SJSA1 (cell line): ENCODE measurements at places on chromosomes 5 and 9.

DNA sequence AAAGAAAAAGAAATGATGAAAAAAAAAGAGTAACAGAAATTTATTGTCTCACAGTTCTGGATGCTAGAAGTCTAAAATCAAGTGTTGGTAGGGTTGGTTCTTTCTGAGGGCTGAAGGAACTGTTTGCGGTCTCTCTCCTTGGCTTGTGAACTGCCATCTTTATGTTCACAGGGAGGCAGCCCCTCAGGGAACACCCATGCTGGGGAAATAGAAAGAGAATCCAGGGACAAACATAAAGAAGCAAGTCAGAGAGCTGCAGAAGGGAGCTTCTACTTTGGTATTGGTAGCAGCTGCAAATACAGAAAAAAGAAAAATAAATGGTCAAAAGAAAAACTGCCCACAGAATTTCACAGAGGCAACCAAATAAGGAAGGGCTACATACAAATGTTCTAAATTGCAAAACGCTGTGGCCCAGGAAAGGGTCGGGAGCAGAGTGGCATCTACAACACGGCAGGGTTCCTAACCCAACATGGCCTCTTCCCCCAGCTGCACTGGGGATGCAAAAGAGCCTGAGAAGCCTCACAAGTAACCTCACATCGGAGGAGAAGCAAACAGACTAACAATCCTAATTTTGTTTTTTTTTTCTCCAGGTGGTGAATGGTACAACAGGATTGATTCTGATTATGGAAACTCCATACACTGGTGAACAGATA is 37.4 kb downstream of the ELOVL7 start:
- DNase-seq: no peak

- no peak for DNase-seq
Observed at GRCh38 chr9:97758334-97758916, 61.3 kb upstream of the XPA start.

DNA sequence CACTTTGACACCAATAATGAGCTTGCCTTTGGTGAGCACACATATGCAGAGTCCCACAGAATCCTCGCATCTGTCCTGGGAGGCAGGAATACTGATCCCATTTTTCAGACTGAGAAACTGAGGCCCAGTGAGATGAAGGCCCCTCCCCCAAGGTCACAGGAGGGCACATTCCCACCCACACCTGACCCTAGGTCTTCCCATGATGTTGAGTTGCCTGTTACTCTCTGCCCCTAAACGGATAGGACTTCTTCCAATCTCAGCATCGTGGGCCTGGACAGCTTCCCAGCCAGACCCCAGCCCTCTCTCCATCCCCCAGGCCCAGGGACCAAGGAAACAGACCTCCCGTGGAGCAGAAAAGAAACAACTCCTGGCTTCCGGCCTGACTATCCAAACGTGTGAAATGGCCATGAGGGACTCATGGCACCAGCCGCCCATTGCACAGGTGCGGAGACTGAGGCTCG is 877 bp downstream of the SH3GLB2 start:
- no peak for DNase-seq

GRCh38 chr5:100706776-100707175 is 171.6 kb downstream of the FAM174A start:
- no peak for DNase-seq

DNA sequence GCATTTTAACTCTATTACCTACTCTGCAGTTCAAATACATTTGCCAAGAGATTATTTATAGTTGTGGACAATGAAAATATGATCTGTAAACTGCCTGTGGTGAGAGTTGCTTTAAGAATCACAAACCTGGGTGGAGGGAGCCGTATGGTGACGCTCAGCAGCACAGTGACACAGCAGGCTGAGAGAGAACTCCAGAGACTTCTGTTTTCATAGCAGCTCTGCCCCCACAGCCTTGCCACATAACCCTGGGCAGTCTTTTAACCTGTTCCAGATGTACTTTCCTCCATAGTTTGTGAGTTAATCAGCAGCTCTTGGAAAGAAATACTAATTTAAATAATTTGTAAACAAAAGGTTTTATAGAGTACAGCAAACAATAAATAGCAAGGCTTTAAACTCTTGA is 450.5 kb downstream of the ELAVL2 start:
- no peak for DNase-seq

- peak; percentile 65 for DNase-seq
Observed at GRCh38 chr5:72015103-72015548, 92.1 kb upstream of the MAP1B start.

DNA sequence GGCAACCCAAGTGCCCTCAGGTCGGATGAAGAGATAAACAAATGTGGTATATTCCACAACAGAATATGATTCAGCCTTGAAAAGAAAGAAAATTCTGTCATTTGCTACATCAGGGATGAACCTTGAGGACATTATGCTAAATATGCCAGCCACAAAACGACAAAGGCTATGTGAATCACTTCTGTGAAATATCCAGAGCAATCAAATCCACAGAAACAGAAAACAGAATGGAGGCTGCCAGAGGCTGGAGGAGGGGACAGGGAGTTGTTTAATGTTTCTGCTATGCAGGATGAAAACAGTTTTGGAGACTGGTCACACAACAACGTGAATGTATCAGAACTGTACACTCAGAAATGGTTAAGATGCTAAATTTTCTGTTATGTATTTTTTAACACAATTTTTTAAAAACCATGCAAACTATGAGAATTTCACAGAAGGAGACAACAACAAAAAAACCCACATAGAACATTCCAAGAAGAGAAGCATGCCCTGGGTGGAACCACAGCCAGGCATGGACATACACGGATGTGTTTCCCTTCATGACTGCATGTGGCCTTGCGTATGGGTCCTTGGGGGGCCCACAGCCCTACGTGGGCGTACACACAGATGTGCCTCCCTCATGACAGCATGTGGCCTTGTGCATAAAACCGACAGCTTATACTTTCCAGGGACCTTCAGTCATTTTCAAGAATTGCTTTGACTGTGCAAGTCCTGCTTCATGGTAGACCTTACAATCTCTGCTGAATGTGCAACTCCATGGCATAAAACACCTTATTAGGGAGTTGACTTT is 146.7 kb downstream of the ROR2 start:
- DNase-seq: no peak

- DNase-seq: no peak
Observed at GRCh38 chr5:120790339-120790738, 326.2 kb downstream of the PRR16 start.

- DNase-seq: no peak
Observed at GRCh38 chr9:37107701-37108100, 12.7 kb upstream of the ZCCHC7 start.

DNA sequence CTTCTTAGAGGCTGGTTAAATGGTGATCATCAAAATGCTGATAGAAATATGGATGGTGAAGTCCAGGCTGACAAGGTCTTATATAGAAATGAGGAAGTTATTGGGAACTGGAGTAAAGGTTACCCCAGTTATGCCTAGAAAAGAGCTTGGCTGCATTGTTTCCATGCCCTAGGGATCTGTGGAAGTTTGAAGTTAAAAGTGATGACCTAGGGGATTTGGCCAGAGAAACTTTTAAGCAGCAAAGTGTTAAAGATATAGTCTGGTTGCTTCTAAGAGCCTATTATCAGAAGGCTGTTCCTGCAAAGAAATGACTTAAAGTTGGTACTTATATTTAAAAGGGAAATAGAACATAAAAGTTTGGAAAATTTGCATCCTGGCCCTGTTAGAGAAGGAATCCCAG is 200.3 kb downstream of the ICE1 start:
- no peak for DNase-seq

GRCh38 chr5:1523793-1524480 is at the start of gene LPCAT1:
TSS of gene LPCAT1 (minus strand) at chr5:1523960. CDS start at chr5:1523844, 116 bp downstream.
- peak; percentile 76 for DNase-seq
